ENCODE measurements at places on chromosomes 16 and 17. TPM values are rescaled to one million over a fixed set of nuclear protein-coding genes. Genes with fewer than 3 reads are reported as not detected.
A peak's percentile ranks its signal among the peaks of the same experiment; 100 is the strongest.

The PLCG2 gene
- total RNA-seq: 50.7 TPM

The MYADML2 gene
- total RNA-seq: not detected

The OR2C1 gene
- total RNA-seq: not detected

The SLFN5 gene
- 64.8 TPM for total RNA-seq

The ARL5C gene
- total RNA-seq: not detected

The FOXF1 gene
- 0.57 TPM for total RNA-seq

The RHBDF1 gene
- 33.1 TPM for total RNA-seq

The NGFR gene
- total RNA-seq: 13.2 TPM

The MT1M gene
- total RNA-seq: 27.9 TPM

DNA sequence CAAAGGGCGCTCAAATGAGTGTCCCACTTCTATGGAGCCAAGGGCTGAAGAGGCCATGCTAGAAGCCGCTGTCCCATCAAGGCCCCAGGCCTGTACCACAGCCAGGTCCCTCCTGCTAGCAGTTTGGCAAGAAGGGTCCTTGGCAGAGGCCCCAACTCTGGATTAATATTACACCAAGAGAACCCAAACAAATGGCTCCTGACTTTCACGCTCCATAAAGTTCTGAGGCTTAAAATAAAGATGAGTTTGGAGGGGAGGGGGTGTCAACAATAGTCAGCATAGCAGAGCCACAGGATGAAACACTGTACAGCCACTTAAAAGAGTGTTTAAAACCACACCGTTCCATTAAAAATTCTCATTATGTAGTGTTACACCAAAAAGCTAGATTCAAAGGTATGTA lies 30.5 kb downstream of the CUEDC1 start:
- peaks cover 60% of the 10 kb centered on the region for H3K4me1 ChIP-seq
- DNase-seq: no peak
- no peak overlapping the region for H3K4me3 ChIP-seq
- no peaks in the 10 kb centered on the region for H3K36me3 ChIP-seq
- peak overlapping the region; percentile 29 for H3K27ac ChIP-seq
- H3K27me3 ChIP-seq: no peaks in the 10 kb centered on the region

GRCh38 chr17:55728833-55729232 lies 6.2 kb upstream of the TMEM100 start:
- H3K4me3 ChIP-seq: no peak overlapping the region
- no peak overlapping the region for H3K27ac ChIP-seq

DNA sequence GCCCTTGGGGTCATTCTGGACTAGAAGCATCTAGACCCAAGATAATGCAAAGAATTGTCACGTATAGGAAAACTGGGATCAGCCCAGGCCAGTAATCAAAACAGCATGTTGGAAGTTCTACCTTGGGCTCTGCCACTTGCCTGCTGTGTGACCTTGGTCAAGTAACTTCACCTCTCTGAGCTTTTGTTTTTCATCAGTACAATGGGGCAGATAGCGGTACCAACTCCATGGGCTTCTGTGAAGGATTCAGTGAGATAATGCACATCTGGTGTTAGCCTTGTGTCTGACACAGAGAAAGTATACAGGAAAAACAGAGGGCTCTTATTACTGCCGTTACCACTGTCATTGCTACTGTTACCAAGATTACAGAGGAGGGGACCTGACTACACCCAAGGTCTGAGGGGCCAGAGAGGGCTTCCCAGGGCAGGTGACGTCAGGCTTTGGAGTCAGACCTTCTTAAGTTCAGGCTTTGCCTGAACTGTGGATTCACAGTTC lies 24.6 kb downstream of the CMIP start:
- no peaks in the 10 kb centered on the region for H3K27me3 ChIP-seq
- no peak overlapping the region for H3K4me3 ChIP-seq
- H3K36me3 ChIP-seq: peaks cover 13% of the 10 kb centered on the region
- DNase-seq: no peak

GRCh38 chr16:81212830-81213465 lies 25.5 kb upstream of the BCO1 start:
- no peaks in the 10 kb centered on the region for H3K27me3 ChIP-seq
- no peak overlapping the region for H3K27ac ChIP-seq
- H3K4me1 ChIP-seq: no peaks in the 10 kb centered on the region
- H3K36me3 ChIP-seq: no peaks in the 10 kb centered on the region
- H3K4me3 ChIP-seq: no peak overlapping the region
- DNase-seq: no peak

GRCh38 chr16:694863-695354 lies 4.7 kb upstream of the WDR24 start:
- peaks cover 4% of the 10 kb centered on the region for H3K27me3 ChIP-seq
- H3K4me3 ChIP-seq: no peak overlapping the region
- peaks cover 5% of the 10 kb centered on the region for H3K4me1 ChIP-seq
- H3K36me3 ChIP-seq: no peaks in the 10 kb centered on the region
- no peak overlapping the region for H3K27ac ChIP-seq
- DNase-seq: no peak

- no peaks in the 10 kb centered on the region for H3K27me3 ChIP-seq
- H3K27ac ChIP-seq: peak overlapping the region; percentile 94
- H3K36me3 ChIP-seq: no peaks in the 10 kb centered on the region
- DNase-seq: no peak
- H3K4me3 ChIP-seq: no peak overlapping the region
- H3K4me1 ChIP-seq: peaks cover 5% of the 10 kb centered on the region
Observed at GRCh38 chr17:82215095-82215971, 2.7 kb upstream of the CCDC57 start.

- no peaks in the 10 kb centered on the region for H3K27me3 ChIP-seq
- no peaks in the 10 kb centered on the region for H3K4me1 ChIP-seq
- no peak overlapping the region for H3K4me3 ChIP-seq
- H3K36me3 ChIP-seq: no peaks in the 10 kb centered on the region
- H3K27ac ChIP-seq: no peak overlapping the region
Observed at GRCh38 chr16:17499223-17499902, 28.6 kb upstream of the XYLT1 start.

- H3K27ac ChIP-seq: no peak overlapping the region
- H3K4me3 ChIP-seq: no peak overlapping the region
- no peaks in the 10 kb centered on the region for H3K36me3 ChIP-seq
- no peaks in the 10 kb centered on the region for H3K27me3 ChIP-seq
- no peaks in the 10 kb centered on the region for H3K4me1 ChIP-seq
- DNase-seq: no peak
Observed at GRCh38 chr17:13474073-13474800, 127.5 kb downstream of the HS3ST3A1 start.

DNA sequence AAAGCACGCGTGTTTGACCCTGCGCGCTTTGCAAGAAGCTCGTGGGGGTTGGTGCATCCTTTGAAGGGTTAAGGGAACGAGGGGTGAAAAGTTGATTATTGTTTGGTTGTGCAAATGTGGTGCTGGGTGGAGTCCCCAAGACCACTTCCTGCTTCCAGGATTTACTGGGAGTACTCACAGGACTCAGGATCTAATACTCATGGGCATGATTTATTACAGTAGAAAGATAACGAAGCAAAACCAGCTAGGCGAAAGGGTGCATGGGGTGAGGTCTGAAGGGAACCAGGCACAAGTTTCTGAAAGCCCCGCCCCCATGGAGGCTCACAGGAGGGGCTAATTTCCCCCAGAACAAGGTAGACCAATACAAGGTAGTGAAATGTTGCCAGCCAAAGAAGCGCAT lies 58.8 kb downstream of the RPTOR start:
- DNase-seq: no peak
- peaks cover 11% of the 10 kb centered on the region for H3K4me1 ChIP-seq
- no peaks in the 10 kb centered on the region for H3K27me3 ChIP-seq
- no peak overlapping the region for H3K27ac ChIP-seq
- H3K36me3 ChIP-seq: no peaks in the 10 kb centered on the region
- no peak overlapping the region for H3K4me3 ChIP-seq

- H3K27me3 ChIP-seq: no peaks in the 10 kb centered on the region
- H3K4me1 ChIP-seq: peaks cover 48% of the 10 kb centered on the region
- H3K27ac ChIP-seq: peak overlapping the region; percentile 100
- DNase-seq: no peak
- peak overlapping the region; percentile 48 for H3K4me3 ChIP-seq
Observed at GRCh38 chr17:2396192-2396567, 4.7 kb downstream of the MNT start.

DNA sequence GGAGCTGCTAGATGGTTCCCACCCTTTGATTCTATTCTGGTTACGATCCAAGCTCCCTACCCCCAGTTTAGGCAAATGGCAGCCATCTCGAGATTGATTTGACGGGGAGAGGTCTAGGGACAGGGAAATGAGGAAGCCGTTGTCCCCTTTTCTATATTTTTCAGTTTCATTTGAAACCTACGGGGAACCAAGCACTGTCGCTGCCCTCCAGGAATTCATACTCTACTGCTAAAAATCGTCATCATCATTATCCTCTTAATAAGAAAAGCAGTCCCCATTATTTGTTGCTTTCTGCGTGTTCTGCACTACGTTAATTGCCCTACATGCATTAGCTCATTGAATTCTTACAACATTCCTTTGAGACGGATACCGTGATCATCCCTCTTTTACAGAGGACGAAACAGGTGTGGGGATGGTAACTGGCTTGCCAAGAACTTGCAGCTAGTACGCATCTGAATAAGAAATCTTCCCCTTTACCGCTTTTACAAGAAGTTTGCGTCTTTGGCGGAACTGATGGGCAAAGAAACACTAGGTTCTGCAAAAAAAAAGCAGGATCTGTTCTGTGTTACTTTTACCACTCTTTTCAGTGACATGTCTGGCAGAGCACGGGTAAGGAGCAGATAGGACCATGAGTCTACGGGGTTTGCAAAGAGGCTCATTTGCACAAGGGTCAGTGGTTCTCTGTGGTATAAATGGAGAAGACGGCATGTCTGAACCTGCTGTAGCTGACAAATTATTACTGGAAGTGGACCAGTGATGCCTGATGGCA lies 1.1 kb downstream of the CCP110 start:
- no peak for DNase-seq
- no peaks in the 10 kb centered on the region for H3K27me3 ChIP-seq
- H3K4me3 ChIP-seq: peak overlapping the region; percentile 88
- H3K36me3 ChIP-seq: no peaks in the 10 kb centered on the region

DNA sequence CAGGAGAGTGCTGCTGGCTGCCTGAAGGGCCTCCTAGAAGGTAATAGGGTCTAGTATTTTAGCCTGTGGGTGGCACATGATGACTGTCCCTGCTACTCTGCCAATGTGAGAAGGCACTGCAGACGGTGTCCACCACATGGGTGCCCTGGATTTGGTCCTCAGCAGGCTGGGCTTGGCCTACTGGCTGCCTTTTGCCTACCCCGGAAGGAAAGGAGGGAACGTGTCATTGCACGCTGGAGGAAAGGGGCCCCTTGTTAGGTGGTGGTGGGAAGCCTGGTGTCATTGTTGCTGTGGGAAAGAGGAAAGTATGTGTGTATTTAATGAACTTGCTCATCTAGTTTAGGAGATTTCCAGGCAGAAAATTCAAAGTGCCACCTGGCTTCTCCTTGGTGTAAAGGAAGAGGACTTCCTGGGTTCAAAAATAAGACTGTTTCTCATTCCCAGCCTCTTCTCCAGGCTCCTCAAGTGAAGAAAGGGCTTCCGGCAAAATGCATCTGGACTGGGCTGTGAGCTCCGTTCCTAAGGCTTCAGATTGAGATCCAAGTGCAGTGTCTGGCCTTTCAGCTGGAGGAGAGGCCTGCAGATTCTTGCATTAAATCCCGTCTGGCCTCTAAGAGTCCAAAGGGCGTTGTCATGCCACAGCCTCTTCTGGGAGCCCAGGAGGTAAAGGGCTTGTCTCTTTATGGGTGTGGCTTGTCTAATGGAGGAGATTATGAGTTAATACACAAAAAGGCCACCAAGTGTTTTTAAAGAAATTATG lies 55.1 kb downstream of the RPTOR start:
- no peaks in the 10 kb centered on the region for H3K27me3 ChIP-seq
- no peak overlapping the region for H3K4me3 ChIP-seq
- DNase-seq: no peak
- no peaks in the 10 kb centered on the region for H3K36me3 ChIP-seq

GRCh38 chr17:51164911-51165679 lies 1.1 kb upstream of the NME2 start:
- H3K36me3 ChIP-seq: peaks cover 8% of the 10 kb centered on the region
- H3K4me3 ChIP-seq: peak overlapping the region; percentile 98
- H3K27me3 ChIP-seq: no peaks in the 10 kb centered on the region
- peak; percentile 11 for DNase-seq
